ENCODE measurements at places on chromosomes 4 and X.

- no peak for DNase-seq
Measured at GRCh38 chrX:79096145-79096556, 48.3 kb upstream of the GPR174 start.

GRCh38 chr4:77701121-77701520, 95.5 kb downstream of the CXCL13 start:
- DNase-seq, result no peak

- DNase-seq, result no peak
Measured at GRCh38 chr4:169604131-169604900, 8.1 kb downstream of the NEK1 start.

DNA sequence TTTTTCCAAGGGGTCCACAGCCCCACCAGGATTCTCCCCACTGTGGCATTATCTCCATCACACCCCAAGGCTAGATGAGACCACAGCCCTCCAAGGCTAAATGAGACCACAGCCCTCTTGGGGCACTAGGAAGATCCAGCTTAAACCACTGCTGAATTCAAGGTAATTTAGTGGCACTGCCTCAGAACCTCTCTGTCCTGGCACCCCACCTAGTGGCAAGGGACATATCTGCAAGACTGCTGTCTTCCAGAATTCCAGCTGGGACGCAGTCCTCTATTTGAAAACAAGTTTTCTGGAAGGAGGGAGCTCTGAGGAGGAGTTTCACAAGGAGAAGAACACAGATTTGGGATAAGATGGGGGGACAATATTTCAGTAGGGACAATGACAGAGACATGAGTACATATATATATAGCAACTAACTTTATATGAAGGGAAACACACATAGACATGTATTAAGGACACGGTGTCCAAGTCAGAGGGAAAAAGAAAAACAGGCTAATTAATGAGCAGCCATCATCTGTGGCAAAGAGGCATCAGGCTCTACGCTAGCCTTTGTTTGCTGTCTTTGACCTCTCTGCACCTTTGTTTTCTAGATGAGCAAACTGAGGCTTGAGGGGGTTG, 9.3 kb downstream of the CETN2 start:
- no peak for DNase-seq

DNA sequence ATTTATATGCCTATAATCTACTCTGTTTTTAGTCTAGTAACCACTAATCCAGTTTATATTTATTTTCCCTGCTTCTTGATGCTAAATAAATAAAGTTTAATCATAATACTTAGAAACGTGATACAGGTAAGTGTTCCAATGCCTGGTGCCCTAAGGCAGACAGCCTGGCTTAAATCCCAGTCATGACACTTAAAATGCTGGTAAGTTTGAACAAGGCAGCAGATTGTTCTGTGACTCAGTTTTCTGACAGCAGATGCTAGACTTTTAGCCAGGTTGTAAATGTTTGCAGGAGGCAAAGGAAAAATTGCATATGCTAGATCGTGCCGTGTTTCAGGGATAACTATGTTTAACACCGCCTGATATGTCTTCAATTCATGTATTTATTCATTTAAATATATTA, 2661.6 kb downstream of the PCDH7 start:
- no peak for DNase-seq

GRCh38 chrX:73446831-73447230, at the start of gene CDX4:
TSS of gene CDX4 (plus strand) at chrX:73447053. CDS start at chrX:73447254, 201 bp downstream.
- no peak for DNase-seq

GRCh38 chr4:67933038-67933437, 30.3 kb downstream of the TMPRSS11A start:
- no peak for DNase-seq

GRCh38 chr4:183287309-183287659, 32.8 kb downstream of the CLDN22 start:
- DNase-seq, result no peak

DNA sequence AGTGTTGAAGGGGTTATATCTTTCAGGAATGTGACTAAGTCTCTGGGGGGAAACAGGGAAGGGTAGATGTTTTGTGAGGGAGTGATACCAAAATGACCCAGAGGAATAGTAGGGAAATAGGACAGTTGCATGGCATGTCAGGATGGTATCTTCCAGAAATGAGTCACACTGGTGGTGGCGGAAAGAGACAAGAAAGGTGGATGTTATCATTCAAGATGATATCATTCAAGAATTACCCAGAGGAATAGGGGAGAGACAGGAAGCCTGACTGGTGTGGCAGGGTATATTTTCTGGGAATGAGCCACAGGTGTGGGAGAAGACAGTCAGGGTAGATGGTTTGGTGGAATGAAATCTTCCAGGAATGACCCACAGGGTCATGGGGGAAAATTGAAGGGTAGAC, 61.1 kb downstream of the MAOA start:
- DNase-seq, result no peak

- no peak for DNase-seq
Measured at GRCh38 chr4:15234116-15234855, 193.5 kb upstream of the C1QTNF7 start.

DNA sequence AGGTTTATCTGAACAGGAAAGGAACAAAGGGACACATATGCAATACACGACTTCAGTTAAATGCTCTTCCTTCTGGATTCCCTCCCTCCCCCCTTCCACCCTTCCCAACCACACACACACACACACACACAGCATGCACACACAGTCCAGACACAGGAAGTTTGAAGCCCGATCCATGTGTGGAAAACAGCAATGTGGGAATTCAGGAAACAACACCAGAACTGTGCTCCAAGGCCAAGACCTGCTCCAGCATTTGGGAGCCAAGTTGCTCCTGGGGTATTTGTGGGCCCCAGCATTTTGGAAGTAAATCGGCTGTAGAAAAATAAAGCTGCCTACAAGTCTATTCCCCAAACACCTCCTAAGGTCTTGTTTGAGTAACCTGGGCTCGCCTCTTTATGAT, 5.6 kb upstream of the AMOT start:
- DNase-seq, result no peak

- no peak for DNase-seq
Measured at GRCh38 chrX:44085209-44085608, 112.0 kb upstream of the NDP start.

DNA sequence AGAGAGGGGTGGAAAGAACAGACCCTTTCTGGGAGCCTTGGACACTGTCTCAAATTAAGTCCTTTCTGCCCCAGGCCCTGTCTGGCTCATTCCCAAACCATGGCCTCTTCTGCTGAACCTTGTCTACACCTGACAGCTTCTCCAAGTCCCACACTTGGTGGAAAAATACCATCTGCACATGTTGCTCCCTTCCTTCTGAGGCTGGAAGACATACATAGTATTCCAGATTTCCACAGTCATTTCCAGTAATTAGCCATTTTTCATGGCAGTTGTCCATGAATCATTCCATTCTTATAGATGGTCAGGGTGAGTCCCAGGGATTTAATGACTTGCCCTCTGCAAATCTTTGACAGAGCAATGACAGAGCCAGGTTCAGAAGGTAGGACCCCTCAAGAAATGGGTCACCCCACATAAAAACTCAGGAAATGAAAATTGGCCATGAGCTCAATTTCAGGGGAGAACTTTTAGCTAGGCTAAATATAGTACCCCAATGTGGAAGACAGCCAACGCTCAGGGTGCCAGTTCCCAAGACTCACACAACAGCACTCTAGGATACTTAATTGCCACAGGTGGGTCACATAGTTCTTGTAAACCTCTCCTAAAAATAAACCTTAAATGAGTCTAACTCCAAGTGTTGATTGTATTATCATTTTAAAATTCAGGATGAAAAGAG, 16.2 kb upstream of the DAPP1 start:
- DNase-seq, result no peak

GRCh38 chr4:150231107-150231770, 153.0 kb downstream of the DCLK2 start:
- DNase-seq, result no peak

GRCh38 chrX:154516656-154517100, 646 bp upstream of the FAM3A start:
- DNase-seq, result no peak

GRCh38 chrX:84186603-84187532, 1.1 kb downstream of the RPS6KA6 start:
- DNase-seq, result peak; percentile 44

GRCh38 chrX:39020051-39020669, 218.9 kb downstream of the MID1IP1 start:
- DNase-seq, result no peak
